Fibroblast of upper back skin (primary cell): ENCODE measurements at places on chromosomes 6 and 20.

DNA sequence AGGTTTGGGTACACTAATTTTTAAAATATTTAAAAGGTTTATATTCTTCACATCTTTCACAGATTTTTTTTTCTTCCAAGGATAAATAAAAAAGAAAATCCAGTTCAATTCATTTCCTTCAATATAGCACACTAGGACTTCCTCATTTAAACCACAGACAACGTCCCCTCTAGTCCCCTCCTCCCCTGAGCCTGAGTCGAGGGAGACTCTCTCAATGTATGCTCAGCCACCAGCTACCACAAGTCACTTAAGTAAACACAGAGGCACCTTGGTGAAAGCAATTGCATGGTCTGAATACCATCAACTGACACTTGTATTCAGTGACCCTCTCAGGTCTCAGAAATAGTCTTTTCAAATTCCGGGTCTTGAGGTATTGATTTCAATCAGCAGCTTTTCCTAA lies 88.6 kb downstream of the SIM1 start:
- DNase-seq: no peak

GRCh38 chr20:905396-905961 lies 10.7 kb downstream of the ANGPT4 start:
- DNase-seq: no peak

DNA sequence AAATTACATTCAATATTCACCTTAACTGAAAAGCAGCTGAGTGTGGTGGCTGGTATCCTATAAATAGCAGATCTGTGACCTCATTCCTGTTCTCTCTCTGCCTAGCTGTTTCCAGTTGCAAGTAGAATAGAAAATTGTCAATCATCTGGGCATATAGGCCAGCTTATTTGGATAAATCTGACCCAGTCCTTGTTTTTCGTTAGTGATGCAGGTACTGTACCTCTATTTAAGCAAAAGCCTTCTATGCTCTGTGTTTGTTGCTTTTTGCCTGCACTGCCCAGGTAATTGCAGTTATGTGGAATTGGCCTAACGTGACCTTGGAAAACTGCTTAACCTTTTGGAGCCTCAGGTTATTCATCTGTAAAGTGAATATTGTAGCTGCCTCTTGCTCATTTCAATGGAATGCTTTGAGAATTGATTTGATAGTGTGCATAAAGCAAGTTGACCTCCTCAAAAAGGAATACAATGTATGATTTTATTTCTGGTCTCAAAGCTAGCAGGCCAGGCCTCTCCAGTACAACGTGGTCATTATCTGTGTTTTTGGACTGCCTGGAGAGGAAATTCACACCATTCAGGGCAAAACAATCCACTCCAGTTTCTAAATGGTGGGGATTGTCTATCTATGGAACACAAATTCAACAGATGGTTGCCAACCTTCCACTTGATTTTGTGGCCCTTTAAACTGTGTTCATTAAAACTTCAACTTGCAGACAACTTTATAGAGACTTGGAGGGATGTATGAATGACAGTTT lies 508.7 kb upstream of the CITED2 start:
- DNase-seq: peak; percentile 42

GRCh38 chr6:4776493-4777393 lies 539 bp downstream of the CDYL start:
- peak; percentile 34 for DNase-seq
